ENCODE measurements at places on chromosomes 6 and 20.

GRCh38 chr6:21182589-21182988 lies 411.0 kb upstream of the SOX4 start:
- DNase-seq = no peak

DNA sequence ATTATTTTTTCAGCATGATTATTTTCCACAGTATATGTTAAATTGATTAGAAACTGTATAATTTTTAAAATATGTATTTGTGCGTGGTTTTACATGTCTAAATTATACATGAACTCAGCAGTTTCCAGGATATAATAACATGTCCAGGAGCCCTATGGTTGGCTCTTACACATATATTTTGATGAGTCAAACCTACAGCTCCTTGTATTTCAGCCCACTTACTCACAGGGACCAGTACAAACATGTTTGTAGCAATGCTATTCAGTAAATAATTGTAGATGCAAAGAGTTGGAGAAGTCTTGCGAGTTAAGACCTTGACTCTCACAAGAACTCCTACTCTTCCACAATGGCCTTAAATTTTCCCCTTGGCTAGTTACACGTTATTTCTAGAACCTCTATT lies 107.2 kb upstream of the SASH1 start:
- no peak for DNase-seq

DNA sequence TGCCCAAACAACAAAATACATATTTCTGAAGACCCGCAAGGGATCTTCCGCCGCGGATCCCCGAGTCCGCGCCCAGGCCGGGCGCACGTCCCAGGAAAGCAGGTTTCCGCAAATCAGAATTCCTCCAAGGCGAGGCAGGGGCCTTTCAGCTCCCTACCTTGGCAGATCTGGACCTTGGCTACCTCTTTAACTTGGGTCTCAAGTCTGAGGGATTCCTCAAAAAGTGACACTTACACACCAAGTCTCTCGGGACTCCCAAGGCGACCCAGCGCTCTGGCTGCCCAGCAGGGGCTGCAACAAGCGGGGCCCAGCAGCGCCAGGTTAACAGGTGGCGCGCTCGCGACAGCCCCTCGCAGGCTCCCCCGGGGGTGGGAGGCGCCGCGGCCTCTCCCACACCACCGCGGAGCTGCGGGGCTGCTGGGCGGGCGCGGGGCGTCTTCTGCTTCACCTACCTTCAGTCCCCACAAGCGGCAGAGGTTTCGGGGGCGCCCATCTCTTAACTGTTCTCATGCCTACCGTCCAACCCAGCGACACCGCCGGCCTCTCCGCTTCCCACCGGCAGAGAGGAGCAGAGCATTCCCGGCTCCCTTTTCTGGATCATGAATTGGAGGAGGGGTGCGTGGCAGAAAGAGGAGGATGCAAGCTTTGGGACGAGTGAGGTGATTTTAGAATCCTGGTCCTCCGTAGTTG lies 414 bp downstream of the SIM1 start:
- no peak for DNase-seq

GRCh38 chr6:160386869-160387530 lies 38.8 kb downstream of the SLC22A3 start:
- no peak for DNase-seq

DNA sequence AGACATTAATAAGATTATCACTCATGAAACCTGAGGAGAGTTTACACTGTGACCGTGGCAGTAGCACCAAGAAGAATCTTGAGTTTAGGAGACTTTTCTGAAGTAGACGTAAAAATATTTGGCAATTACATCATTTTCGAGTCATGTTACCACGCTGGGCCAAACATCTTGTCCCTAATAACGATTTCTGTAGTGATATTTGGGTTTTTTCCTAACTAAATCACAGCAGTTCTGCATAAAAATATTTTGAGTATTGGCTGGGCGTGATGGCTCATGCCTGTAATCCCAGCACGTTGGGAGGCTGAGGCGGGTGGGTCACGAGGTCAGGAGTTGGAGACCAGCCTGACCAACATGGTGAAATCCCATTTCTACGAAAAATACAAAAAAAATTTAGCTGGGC lies 262.4 kb downstream of the PHF3 start:
- DNase-seq = no peak

- DNase-seq = no peak
Observed at GRCh38 chr20:57480444-57481160, 44.3 kb downstream of the CTCFL start.

DNA sequence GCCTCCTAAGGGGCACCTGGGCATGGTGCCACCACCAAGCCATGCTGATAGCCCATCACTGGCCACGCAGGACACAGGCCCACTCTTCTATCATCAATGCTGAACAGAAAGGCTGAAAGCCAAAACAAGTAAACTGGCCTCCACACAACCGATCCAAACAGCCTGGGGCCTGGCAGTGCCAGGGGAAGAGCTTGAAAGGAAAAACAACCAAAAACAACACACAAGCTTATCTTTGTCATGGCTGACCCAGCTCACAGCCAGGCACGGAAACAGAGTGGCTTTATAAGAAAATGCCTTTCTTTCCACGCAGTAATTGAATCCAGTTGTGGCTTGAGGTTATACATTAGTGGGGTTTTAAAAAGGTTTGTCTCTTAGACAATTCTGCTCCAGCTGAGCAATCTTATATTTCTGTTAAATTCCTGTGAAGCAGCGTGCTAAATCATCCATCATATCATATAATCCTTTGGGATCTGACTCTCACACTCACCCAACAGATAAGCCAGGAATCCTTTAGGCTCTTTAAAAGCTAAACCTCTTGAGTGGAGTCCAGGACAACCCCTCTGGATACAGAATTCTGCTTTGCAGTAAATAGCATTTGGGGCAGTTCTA lies 65.4 kb upstream of the SLC22A16 start:
- DNase-seq = no peak

DNA sequence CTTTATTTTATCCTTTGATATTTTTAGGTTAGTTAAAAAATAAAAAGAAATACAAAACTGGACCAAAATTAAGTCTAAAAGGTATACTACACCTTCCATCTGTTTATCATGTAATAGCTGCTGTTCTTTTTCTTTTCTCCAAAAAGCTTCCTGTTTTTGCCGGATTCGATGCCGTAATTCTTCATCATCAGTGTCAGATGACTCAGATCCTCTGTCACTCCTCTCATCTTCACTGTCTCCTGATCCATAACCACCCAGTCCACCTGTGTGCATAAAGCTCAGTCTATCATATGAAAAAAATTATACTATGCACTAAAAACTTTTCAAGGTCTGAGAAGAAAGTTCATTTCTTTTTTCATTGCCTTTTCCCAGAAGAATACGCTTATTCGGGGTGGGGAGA lies 8.5 kb upstream of the COQ3 start:
- DNase-seq = no peak

DNA sequence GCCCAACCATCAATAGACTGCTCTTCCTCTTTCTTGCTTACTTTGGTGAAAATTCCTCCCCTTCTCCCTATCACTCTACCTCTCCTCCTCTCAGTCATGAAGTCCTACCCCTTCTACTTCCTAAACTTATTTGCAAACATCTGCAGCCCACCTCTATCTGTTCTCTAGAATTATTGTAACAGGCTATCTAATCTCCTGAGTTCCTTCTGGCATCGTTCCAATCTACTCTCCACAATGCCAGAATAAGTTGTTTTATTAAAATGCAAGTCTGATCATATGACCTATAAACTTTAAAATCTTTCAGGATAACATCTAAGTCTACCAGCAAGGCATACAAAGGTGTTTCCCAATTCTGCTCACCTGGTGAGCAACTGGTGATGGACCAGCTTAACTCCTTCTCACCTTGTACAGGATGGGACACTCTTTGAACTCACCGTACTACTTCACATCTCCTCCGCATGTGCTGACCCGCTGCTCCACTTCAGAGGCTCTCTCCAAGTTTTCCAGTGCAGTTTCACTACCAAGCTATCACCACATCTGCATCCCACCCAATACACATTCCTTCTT lies 7.9 kb downstream of the CD164 start:
- DNase-seq = no peak

- no peak for DNase-seq
Observed at GRCh38 chr6:89763550-89763949, 56.0 kb downstream of the MDN1 start.

DNA sequence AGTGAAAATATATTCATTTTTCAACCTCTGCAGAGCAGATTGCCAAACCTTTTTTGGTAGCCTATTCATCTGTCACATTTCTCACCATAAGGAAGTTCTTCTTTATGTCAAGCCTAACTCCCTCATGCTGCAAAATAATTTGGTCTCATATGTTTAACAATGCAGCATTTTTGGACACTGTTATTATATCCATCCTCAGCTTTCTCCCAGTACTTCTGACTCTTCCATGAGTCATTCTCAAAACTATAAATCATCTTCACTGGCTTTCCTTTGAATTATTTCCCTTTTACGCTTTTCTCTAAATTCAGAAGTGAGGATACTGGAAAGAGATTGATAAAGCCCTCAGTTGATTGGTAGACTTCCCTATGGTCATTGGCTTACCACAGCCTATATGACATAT lies 192.2 kb downstream of the TPBG start:
- no peak for DNase-seq

Data from NCI-H187 treated with DMSO at 0.1 percent for 48 hours (cell line).